ENCODE measurements at places on chromosomes 2 and 18.

- DNase-seq = no peak
Observed at GRCh38 chr2:2466534-2466933, 135.5 kb upstream of the MYT1L start.

DNA sequence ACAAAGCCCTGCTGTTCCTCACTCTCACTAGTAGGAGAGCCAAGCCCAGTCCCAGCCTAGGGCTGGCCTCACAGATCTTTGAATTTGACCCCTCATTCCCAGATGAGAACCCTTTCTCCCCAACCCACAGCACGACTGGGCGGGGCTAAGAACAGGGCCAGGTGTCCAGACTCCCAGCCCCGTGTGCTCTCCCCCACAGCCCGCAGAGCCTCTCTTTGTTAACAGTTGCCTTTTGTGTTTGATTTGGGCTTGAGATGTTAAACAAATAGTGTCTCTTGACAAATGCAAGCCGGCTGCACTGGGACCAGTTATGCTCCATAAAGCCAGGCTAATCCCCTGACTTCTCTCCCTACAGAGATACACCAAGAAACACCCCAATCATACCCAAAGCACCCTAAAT lies 4.7 kb upstream of the KCNK3 start:
- DNase-seq = peak; percentile 92

DNA sequence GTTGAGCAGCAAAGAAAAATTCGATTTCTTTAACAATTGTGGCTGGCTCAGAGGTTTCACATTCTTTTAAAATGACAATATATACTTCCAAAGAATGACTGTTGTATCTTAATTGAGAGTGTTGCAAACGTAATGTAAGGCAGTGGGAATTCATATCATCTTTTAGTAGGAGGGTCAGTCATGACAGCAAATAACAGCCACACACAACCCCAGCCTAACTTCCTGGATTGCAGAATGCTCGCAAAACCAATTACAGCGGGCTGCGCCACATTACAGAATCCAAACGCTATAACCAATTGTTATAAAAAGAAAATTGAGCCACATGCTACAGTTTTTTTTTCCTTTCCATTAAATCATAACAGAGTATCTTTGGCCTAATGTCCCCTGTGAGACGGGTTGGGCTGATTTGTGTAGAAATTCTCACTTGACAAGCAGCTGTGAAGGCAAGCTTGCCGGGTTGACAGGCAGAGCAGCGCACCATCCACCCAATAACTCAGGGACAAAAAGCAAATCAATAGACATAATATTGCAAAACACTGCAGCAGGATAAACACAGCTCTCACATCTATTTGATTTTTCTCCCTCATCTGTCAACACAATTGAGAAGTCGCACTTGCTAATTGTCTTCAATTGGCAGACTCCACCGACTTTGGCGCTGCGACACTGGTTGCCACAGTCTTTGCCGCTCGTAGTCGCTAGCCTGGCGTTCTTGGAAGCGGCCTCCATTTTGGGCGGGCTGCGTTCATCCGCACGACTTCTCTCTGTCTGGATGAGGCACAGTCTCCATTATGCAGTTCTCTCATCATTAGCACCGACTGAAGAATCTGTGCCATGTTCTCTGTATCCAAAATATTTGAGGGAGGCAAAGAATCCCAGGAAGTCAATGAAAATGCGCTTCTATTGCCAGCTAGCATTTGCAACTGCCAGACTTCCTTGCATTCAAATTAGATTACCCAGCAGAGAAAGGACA lies 95.0 kb upstream of the CCDC68 start:
- no peak for DNase-seq

DNA sequence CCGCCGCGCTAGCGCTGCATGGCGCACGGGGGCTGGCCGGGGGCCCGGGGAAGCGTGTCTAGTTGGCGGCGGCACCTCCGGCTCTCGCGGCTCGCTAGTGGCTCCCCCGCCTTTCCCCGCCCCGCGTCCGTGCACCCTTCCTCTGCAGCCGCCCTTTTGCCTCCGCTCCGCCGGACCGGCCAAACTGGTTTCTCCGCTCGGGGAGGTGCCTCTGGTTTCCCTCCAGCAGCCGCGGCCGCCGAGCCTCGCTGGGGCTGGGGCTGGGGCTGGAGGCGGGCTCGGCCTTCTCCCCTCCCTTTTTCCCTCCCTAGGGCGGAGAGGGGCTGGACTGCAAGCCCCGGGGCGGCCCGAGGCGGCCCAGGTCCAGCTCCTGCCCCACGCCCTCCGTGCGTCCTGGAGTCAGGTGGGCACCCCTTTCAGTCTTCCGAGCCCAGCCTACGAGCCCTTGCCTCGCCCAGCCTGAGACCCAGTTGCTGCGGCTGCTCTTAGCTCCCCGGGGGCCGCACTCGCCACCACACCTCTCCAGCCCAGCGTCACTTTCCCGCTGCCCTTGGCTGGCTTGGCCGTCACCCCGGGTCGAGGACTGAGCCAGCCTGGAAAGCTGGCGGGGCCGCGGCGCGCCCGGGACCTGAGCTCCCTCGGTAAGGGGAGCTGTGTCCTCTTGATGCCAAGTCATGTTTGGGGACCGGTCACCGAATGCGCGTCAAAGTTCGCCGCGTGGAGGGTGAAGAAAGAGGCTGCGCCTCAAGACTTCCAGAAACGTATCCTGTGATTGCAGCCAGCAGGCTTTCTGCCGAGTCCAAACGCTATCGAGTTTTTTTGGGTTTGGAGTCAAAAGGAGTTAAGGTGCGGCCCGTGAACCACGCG lies at the start of gene ATP8B1:
TSS of gene ATP8B1 (minus strand) at position 213 of the 867 bp plus-strand sequence. CDS start 71,508 bp downstream, outside the sequence.
- DNase-seq = no peak

DNA sequence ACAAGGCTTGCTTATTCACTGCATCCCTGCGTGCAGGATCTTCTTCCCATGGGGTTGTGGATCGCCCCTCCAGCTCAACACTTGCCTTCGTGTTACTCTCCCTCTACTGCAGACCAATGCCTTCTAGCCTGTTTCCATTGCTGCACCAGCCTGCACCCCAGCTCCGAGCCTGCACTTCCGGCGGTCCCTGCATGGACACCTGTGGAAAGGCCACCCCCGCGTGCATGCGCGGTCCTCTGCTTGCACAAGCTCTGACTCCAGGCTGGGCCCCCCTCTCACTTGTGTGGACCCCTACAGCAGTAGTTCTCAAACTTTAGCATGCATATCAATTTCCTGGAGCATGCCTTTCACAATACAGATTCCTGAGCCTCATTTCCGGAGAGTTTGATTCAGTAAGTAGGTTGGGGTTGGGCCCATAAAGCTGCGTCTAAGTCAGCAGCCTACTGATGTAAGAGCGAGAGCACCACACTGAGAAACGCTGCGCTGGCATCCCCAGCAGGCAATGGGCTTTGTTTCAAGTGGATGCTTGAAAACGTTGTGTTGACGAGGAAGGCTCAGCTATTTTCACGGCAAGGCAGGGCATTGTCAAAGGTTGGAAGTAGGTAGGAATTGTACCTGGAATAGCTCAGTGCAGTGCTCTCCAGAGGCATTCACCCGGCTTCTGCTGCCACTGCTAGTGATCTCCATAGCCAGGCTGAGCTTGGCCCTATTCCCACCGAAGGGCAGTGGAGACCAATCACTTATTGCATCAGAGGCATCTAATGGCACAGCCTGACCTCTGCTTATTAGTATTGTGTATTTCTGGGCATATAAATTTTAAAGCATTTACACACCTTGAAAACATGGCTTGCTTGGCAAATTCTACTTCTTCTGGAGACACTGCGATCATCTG lies 32.6 kb downstream of the CREG2 start:
- no peak for DNase-seq

Measured in SHP77 treated with DMSO at 0.1 percent for 48 hours (cell line).